Natural killer cell (primary cell): ENCODE measurements at places on chromosomes 11 and 22.
A peak's percentile ranks its signal among the peaks of the same experiment; 100 is the strongest.

GRCh38 chr11:28537822-28538221 lies 429.6 kb downstream of the METTL15 start:
- H3K4me1 ChIP-seq = no peaks in the 10 kb centered on the region
- H3K36me3 ChIP-seq = no peaks in the 10 kb centered on the region
- DNase-seq = no peak
- H3K27ac ChIP-seq = no peak overlapping the region
- no peak overlapping the region for H3K4me3 ChIP-seq

DNA sequence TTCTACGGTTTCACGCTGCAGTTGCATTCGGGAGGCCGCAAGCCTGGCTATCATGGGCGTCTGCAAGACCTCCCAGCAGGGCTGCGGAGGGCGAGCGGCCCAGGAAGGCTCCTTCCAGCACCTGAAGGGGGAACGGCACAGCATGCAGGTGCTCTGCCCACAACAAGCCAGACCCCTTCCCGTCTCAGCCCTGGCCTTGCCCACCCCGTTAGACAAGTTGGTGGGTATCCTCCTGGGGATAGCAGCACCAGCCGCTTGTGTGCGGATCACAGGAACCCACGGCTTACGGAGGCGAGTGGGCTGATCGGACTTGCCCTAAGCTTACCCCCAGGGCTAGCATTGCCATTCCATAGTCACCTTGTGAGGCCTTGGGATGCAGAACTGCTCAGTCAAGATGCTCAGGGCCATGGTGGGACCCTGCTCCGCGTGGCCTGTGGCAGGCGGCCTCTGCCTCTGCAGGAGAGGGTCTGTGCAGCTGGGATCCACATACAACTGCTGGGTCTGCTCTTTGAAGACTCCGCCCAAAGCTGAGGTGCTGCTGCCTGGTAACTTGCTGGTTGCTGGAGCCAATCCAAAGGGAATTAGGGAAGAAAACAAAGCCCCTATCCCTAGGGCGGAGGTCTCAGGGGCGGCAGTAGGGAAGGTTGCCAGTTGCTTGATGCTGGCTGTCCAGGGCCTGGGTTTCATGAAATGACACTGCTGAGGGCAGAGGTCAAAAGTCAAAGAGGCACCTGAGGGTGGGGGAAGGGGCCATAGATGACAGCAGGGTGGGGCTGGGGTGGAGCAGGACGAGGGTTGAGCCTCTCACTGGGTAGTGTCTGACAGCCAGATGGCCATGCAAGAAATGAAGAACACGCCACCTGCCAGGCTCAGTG lies 1.4 kb upstream of the OSBPL5 start:
- peaks cover 9% of the 10 kb centered on the region for H3K27me3 ChIP-seq
- H3K4me3 ChIP-seq = no peak overlapping the region
- DNase-seq = no peak

DNA sequence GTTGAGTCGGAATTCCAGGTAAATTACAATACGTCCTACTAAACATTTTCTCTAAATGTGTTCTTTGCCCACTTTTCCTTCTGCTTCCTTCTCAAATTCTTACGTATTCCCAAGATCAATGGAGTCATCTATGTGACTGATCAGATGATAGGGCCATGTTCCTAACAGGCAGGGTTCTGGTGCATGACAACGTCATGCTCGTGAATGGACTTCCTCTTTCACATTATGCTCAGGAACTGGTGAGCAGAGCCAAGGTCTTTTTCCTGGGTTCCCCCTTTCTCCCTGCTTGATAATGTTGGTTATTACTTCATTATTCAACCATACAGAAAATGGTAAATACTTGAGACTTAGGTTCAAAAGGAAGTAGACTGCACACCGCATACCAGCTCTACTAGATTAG lies 789.4 kb downstream of the OPCML start:
- H3K36me3 ChIP-seq = no peaks in the 10 kb centered on the region
- H3K4me1 ChIP-seq = no peaks in the 10 kb centered on the region
- DNase-seq = no peak
- no peak overlapping the region for H3K27ac ChIP-seq
- no peak overlapping the region for H3K4me3 ChIP-seq

- peak overlapping the region; percentile 54 for H3K27ac ChIP-seq
- H3K36me3 ChIP-seq = peaks cover 2% of the 10 kb centered on the region
- H3K4me3 ChIP-seq = peak overlapping the region; percentile 73
- H3K27me3 ChIP-seq = no peaks in the 10 kb centered on the region
These were observed 568 bp downstream of the ALG8 start for GRCh38 chr11:78138694-78139421.

- no peak overlapping the region for H3K4me3 ChIP-seq
- no peaks in the 10 kb centered on the region for H3K36me3 ChIP-seq
- peaks cover 3% of the 10 kb centered on the region for H3K4me1 ChIP-seq
- H3K27ac ChIP-seq = no peak overlapping the region
These were observed 24.1 kb downstream of the IRAG1 start for GRCh38 chr11:10669258-10670033.

GRCh38 chr11:83656796-83657330 lies 370.7 kb upstream of the CCDC90B start:
- H3K4me1 ChIP-seq = no peaks in the 10 kb centered on the region
- DNase-seq = no peak
- H3K4me3 ChIP-seq = no peak overlapping the region
